Upper lobe of right lung (tissue), 1 donor: ENCODE measurements at places on chromosomes 7 and 10. TPM values are rescaled to one million over a fixed set of nuclear protein-coding genes. Genes with fewer than 3 reads are reported as not detected.

DNA sequence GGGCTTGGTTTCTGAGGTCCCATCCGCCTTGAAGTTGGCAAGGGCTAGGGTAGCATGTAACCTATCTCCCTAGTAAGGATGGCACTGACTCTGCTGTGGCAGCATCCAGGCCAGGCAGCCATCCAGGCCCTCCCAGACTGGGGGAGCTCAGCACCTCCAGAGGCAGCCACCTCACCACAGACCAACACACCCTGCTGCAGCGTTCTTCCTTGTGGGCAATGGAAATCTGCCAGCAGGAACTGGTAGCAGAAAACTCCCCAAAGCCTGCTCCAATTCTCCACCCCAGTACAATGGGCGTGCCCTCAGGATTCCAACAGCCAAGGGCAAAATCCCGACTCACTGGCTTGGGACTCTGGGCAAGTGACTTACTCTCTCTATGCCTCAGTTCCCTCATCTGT lies 27.5 kb downstream of the DLG5 start:
- DNase-seq = no peak

Gene LAMTOR4
- total RNA-seq = 105 TPM

Gene MEOX2
- 21.9 TPM for total RNA-seq

Gene TMEM229A
- not detected for total RNA-seq

DNA sequence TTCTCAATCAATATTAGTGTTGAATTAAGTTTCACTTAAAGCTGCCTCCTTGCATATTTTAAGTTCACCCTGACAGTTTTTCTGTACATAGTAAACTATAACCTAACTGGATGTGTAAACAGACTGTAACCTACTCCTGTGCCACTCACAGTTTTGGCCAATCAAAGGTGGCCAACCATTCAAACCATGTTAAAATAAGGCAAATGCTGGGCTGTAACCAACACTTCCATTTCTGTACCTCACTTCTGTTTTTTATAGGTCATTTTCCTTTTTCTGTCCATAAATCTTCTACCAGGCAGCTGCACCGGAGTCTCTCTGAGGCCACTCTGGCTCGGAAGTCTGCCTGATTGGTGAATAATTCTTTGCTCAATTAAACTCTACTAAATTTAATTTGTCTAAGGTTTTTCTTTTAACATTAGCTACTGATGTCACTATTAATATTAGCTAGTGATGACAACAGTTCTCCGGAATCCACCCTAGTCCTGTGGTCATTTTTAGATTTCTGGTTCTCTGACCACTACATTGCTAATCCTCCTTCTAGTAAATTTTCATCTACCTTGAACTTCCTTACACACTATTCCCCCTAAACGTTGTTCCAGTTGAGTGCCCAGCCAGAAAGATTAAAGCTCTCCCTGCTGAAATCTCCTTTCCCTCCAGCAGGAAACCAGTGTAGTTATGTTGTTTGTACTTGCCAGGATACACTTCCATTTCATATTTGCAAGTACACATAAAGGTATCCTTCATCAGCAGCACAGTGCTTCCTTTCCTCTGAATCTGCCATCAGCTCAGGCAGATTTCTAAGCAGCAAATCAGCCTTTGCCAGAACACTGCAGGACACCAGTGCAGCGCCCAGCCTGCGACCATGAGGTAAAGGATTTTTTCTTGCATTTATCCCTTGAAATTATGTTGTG lies 18.6 kb upstream of the IFIT2 start:
- DNase-seq = no peak

Gene CYP2C9
- 0.20 TPM for total RNA-seq

Gene FGL2
- total RNA-seq = 32.1 TPM

DNA sequence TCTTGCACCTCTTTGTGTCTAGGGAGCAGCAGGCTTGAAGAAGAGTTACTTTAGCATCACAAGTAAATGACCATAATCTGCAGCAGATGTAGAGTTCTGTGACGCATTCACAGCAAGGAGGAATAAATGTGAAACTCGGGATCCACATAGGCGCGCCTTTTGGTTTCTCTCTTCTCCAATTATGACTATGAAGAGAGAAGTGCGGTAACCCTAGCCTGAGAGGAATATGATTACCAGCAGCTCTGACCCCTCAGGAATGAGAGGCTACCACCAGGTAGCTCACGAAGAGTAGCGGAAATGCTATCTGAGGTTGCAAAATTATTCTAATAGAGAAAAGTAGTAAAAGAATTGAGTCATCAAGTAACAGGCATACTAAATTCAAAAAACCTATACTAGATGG lies 25.2 kb upstream of the DMTF1 start:
- DNase-seq = no peak

DNA sequence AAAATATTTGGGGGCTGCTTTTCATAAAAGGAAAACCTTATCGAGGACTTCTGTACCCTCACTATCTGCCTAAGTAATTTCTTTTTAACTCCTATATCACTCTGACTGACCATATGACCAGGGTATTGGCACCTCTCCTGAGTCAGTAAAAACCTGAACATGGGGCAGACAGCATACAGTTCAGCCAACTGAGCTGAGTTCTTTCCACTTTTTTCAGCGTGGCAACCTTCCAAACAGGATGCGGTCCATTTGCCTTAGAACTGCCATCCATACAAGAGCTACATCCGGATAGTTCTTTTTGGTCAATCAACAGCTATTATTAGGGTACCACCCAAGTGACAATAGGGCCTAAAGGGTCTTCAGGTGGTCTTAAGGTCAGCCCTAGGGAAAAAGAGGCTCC lies 122.6 kb downstream of the MARCHF5 start:
- DNase-seq = no peak
